ENCODE measurements at places on chromosomes 5 and 9.

DNA sequence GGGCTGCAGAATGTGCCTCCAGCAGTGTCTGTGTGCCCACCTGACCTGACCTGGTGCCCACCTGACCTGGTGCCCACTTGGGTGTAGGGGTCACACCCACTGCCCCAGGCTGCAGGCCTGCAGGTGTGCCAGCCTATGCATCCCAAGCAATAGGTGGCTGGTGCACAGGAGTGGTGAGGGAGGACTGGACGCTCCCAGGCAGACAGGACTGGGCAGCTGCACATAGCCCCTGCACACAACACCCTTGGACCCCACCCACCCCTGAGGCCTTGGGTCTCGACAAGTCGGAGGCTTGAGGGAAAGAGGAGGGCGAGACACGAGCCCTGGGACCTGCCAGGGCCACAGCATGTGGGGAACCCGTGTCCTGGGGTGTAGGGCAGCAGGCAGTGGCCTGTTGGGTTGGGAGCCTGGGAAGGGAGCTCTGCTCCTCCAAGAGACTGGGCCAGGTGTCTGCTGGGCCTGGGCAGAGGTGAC, 10.8 kb upstream of the NRARP start:
- DNase-seq = no peak

GRCh38 chr5:121758615-121759014, 93.1 kb upstream of the FTMT start:
- no peak for DNase-seq

GRCh38 chr9:114790521-114790920, 15.3 kb downstream of the TNFSF15 start:
- no peak for DNase-seq

GRCh38 chr5:38207343-38207742, 51.0 kb upstream of the EGFLAM start:
- no peak for DNase-seq

Measured in stimulated activated CD4-positive, alpha-beta T cell treated with anti-CD3 and anti-CD28 coated beads, Interleukin-12 subunit alpha, Interleukin-12 subunit beta, amount 100 ng/mL, for 4 hours (primary cell).